ENCODE measurements at places on chromosomes 1 and 21.

- DNase-seq, result no peak
Observed at GRCh38 chr1:151980287-151981177, 13.1 kb downstream of the S100A10 start.

DNA sequence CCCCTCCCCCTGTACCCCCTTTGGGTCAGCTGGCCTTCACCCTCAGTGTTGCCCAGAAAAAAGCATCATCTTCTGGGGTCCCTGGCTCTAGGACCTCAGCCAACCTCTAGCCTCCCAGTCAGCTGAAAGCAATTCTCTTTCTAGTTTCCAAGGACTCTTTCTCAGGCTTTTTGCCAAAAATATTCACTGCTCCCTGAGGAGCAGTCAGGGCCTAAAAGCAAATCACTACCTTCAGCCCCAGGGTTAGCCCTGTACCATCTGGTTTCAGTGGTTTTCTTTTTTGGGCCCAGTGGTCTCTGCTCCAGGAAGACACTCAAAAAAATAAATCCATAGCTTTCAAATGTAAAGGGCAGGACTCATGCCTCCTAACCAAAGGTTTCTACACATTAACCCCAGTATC lies 3.1 kb upstream of the LMOD1 start:
- no peak for DNase-seq

DNA sequence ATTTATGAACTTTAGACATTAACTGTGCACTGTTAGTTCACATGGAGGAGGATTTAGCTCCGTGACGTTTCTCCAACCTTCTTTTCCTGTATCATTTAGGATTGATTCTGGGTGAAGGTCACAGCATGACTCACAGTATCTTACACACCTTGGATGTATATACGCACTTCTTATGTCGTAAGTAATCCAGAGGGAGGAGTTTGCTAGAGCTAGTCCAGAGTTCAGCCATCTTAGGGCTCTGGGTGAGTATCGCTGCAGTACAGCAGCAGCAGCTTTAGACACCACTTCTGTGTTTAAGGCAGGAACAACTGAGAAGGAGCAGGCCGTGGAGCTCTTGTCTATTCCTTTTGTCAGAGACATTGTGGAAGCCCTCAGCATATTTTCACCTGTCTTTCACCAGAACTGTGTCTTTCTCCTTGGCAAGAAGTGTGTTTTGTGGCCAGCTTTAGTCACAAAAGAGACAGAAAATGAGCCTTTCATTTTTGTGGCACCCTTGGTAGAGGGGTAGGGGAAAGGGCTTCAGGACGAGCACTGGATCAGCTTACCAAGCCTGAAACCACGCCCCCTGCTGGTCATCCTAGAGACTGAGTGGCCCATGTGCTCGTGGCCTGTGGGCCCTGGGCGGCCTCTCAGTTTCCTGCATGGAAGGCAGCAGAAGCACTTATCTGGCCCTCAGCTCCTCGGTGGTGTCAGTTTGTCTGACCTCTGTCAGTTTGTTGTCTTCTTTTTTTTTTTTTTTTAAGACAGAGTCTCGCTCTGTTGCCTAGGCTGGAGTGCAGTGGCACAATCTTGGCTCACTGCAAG lies 64.0 kb downstream of the ADARB1 start:
- peak; percentile 47 for DNase-seq

DNA sequence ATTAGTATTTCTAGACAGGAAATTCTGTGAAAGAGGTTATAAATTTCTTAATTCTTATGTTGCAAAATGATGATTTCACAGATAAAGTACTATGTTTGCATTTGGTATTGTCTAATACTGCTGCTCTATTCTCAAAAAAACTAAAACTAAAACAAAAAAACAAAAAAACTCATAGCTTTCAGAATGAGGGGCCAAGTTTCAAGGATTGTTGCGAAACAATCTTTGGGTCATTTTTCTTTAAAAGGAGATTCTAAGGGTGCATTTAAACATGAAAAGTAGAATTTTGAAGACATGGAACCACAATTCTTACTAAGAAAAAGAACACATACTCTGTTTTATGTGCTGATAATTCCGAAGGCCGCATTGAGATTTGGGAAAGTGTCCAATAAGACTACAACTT lies 645.1 kb downstream of the ADGRL2 start:
- DNase-seq, result no peak

- DNase-seq, result no peak
Observed at GRCh38 chr1:19028110-19028509, 71.6 kb upstream of the IFFO2 start.

- no peak for DNase-seq
Observed at GRCh38 chr1:186957314-186957713, 128.6 kb downstream of the PLA2G4A start.

GRCh38 chr1:201295346-201295745 lies 12.0 kb downstream of the PKP1 start:
- DNase-seq, result no peak

DNA sequence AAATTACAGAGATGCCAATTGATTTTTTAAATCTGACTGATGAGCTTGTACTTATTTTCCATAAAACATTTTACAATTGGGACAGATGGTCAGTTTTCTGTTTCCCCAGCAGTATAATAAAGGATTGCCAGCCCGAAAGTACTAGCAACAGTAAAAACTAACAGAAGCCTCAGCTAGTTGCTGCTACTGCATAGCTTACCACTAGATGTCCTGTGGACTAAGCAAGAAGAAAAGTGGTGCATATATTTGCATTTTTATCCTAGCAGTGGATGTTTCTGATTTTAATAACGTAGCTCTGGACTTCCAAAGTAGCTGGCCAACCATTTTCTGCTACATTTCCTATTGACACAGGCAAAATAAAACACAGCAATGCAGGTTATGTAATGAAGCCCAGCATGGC lies 241.5 kb downstream of the BARHL2 start:
- no peak for DNase-seq

DNA sequence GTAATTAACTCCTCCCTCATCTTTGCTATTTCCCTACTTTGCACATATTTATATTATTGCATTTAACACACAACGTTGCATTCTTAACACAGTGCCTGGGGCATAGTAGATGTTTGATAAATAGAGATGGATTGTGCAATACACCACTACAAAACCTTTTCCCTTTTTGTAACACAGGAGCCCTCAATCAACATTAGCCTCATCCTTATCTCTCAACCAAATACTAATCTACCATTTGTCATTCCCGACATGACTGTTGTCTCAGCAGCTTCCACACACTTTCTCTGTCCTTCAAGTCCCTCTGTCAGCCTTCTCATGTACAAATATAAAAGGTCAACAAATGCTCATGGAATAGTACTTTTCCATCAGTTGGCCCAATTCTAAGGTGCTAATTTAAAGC lies 78.9 kb upstream of the KCNK2 start:
- DNase-seq, result no peak

DNA sequence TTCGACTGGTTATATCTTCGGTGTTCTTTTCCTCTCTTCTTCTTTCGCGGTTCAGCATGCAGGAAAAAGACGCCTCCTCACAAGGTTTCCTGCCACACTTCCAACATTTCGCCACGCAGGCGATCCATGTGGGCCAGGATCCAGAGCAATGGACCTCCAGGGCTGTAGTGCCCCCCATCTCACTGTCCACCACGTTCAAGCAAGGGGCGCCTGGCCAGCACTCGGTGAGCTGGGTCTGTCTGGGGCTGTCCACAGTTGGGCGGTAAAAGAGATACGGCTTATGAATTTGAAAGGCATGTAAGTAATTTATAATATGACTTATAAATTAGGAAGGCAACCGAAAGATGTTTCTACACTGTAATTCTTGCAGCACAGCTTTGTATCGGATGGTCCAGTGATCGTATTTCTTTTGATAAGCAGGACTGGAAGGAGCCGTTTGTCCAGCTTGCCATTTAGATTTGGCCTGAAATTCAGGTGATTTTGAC lies 334 bp downstream of the CTH start:
- no peak for DNase-seq

- DNase-seq, result no peak
Observed at GRCh38 chr1:2583331-2583791, 3.2 kb upstream of the PRXL2B start.

GRCh38 chr21:18334066-18334465 lies 69.5 kb downstream of the TMPRSS15 start:
- DNase-seq, result no peak
